NCI-H2107 (cell line): ENCODE measurements at places on chromosomes 16 and 17.

DNA sequence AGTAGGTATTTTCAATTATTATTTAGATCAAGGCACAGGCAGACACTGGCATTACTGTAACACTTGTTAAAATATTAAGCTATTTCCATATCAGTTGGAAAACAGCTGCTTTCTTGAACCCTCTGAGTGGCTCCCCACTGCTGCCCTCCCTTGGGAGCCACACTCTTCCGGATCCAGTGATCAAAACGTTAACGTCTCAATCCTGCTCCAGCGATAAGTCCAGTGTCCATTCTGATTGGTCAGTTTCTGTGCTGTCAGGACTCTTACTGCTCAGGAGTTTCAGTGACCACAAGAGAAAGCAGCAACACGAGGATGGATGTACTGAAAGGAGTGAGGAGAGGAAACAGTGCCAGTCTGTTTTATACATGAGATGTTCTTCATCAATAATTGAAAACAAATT is 13.8 kb upstream of the ZKSCAN2 start:
- no peak for DNase-seq

DNA sequence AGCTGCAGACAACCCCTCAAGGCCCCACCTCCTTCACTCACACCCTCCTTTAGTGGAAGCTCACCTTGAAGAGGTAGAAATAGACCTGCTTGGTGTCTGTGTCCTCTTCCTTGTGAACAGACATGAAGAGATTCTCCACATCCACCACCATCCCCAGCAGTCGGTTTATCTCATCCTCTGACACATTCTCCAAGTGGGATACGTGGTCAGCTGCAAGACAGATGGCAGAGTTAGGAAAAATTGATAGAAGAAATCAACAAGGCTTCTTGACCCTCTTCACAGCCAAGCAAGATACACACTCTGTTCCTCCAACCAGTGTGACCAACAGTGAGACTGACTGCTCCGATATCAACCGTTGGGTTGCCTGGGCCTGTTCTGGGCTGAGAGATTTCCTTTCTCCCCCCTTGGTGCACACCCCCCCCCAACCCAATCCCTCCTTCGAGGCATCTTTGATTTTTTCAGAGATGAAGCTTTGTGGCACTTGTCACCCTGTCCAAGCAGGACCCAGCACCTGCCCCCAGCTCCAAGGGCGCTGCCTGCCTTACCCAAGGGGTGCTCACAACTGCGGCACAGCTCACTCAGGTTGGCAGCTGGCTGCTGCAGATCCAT is 902 bp downstream of the KAT2A start:
- no peak for DNase-seq

GRCh38 chr16:88320947-88321634 is 61.7 kb upstream of the ZNF469 start:
- DNase-seq, result no peak

DNA sequence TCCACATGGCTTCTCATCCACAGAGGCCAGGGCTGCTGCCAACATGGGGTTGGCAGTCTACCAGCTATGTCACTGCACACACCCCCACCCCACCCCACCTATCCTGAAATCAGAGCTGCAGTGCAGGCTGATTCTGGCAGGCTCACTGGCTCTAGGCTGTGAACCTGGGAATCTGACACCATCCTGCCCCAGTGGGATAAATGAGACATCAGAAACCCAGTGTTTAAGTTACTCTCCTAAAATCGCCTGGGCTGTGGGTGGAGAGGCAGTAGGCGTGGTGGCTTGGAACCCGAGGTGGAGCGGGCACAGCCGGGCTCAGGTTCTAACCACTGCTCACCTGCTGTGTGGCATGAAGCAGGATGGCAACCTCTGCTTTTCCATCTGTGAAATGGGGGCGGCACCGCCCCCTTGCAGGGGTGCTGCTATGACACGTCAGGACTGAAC is 5.6 kb downstream of the SLC38A8 start:
- DNase-seq, result peak; percentile 54

DNA sequence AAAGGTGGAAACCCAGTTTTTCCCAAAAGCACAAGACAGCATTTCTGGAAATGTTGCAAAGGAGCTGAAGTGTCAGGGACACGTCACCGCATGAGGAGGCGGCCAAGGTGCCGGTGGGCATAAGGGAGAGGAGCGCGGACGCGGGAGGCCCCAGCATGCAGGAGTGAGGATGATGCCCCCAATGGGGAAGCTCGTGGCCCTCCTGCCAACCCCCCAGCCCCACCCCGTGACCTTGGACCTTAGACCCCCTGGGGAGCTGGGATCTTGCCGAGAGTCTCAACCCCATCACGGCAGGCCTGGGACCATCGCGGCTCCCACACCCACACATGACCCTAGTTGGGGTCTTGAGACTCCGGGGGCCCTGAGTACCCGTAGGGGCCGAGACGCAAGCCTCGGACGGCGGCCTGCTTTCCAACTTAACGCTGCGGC is 119.4 kb upstream of the METRNL start:
- DNase-seq, result no peak

DNA sequence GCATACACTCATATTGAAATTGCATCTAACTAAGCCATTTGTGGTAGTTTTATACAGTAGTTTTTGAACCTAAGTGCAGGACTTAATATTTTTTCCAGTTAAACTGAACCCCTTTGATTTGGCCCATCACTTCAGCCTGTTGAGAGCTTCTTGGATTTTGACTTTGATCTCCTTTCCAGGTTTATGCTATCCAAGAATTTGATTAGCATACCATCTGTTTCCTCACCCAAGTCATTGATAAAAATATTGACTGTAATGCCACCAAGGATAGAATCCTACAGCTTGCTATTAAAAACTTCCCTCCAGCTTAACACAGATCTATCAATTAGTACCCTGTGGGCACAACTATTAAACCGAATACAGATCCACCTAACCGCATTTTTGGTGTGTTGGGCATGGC is 7.2 kb downstream of the TMEM94 start:
- DNase-seq, result no peak

- no peak for DNase-seq
Observed at GRCh38 chr17:72970246-72970645, 122.2 kb downstream of the SLC39A11 start.

DNA sequence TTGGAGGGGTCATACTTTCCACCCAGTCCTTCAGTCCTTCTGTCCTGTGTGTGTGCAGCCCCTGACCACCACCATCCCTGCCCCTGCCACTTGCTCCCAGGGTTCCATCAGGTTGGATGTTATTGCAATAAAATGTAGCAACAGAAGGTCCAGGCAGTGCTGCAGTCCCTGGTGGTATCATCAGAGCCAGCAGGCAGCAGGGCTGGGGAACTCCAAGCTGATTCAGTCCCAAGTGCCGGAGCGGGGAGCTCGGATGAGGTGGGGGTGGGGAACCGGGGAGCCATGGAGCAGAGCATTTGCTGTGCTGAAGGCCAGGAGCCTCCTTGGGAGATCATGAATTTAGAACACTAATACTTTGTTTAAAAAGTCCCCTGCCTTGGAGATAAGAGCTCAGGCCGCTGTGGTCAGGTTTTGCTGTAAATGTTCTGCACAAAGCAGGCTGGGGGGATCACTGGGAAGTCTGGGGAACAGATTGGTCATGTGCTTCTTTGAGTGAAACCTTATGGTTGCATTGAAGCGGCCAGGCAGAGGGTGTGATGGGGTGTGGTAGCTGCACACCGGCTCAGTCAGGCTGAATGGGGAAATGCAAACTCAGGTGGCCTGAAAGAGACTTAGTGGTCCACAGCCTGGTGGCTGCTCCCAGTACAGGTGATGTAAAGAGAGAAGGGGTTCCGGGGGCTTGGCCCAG is 225.9 kb downstream of the SEC14L1 start:
- no peak for DNase-seq

- no peak for DNase-seq
Observed at GRCh38 chr16:3119701-3120408, 7.5 kb downstream of the ZNF205 start.

GRCh38 chr17:6402258-6402657 is 32.7 kb downstream of the AIPL1 start:
- DNase-seq, result no peak

GRCh38 chr16:89001117-89002027 is 24.4 kb upstream of the CBFA2T3 start:
- DNase-seq, result no peak

GRCh38 chr17:51601622-51602261 is 341.4 kb downstream of the UTP18 start:
- DNase-seq, result no peak

DNA sequence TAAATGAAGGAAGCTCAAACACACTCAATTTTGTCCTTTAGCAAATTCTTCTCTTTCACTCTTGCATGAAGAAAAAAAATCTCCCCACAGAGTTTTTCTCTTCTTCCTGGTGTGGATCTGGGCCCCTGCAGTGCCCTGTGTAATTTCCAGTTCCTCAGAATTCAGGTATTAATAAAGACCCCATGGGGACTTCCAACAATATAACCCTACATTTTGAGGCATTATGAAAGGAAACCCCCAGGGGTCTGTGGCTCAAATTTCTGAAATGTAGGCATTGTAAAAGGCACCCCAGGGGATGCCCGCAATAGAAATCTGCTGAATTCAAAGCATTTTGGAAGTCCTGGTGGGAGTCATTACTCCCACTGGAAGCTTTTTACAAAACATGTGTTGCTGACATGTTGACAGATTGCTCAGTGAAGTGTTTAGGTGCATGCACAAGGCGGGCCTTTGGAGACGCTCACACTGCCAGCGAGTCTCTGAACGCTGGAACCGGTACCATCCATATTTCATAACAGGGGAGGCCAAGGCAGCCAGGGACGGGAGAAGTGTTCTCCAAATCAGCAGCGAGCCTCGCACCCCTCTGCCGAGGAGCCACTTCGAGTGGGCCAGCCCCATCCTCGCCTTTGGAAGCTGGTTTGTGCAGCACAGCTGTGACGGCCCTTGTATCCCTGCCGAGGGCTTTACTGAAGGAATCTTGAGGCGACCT is 154.0 kb downstream of the ZNF423 start:
- no peak for DNase-seq

DNA sequence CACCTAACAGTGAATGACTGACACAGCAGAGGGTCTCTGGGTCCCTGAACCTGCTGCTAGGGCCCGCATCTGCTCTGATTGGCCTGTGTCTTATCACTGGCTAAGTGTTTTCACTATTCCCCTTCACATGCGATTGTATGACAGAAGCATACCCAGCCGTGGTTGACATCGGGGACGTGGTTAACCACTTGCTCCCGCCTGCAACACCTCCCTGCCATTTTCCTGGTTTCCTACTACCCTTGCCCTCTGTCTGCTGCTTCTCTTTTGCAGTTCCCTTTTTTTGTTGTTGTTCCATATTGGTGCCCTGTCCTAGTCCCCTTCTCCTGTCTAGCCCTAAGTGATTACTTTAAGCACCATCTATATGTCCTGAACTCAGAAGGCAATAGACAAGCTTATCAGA is 177.0 kb downstream of the RGS9 start:
- no peak for DNase-seq

DNA sequence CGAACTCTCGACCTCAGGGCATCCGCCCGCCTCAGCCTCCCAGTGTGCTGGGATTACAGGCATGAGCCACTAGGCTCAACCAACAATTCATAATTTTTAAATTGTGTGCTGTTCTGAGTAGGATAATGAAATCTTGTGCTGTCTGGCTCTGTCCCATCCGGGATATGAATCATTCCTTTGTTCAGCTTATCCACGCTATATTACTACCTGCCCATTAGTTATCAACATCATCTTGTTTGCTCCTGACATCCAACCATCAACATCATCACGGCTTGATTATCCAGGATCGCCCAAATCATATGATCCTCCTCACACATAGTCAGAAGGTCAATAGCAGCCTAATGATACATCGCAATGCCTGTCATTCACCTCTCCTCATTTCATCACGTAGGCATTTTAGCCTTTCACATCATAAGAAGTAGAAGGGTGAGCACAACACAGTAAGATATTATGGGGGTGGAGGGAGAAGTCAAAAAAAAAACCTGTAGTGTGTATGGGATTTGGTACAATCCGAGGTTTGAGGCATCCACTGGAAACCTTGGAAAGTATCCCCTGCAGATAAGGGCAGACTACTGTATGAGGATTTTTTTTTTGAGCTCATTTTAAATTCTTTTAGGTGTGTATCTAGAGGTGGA is 77.0 kb upstream of the SIAH1 start:
- DNase-seq, result no peak

DNA sequence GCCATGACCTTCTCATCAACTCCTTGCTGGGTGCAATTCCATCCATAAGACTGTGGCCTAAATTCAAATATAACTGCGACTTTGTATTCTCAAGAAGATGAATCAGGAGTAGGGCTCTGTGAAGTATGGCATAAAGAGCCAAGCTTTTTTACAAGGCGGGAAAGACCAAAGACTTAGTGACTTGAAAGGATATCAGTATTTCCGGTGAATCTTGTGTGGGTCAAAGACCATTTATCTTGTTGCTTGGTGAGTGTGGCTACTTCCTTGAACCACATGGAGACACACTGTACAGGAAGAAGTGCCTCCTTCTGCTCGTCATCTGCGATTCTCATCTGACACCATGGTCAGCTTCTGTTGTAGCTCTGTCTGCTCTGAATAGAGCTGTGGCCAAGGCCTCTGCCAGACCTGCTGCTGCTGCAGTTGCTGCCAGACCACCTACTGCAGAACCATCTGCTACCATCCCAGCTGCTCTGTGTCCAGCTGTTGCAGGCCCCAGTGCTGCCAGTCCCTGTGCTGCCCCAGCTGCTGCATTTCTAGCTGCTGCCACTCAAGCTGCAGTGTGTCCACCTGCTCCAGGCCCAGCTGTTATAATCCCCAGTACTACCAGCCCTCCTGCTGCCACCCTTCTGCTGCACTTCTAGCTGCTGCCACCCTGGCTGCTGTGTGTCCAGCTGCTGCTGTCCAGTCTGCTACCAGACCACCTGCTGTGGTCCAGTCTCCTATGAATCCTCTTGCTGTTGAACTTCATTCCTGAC is 6.1 kb upstream of the KRTAP2-4 start:
- DNase-seq, result no peak
